Stimulated activated CD4-positive, alpha-beta T cell treated with anti-CD3 and anti-CD28 coated beads, Interleukin-2, amount 100 ng/mL, for 48 hours (primary cell): ENCODE measurements at places on chromosomes 1 and 21.

GRCh38 chr1:165253818-165254254 lies 102.7 kb downstream of the LMX1A start:
- DNase-seq, result no peak

GRCh38 chr1:154222518-154222917 lies 1.8 kb downstream of the UBAP2L start:
- no peak for DNase-seq

DNA sequence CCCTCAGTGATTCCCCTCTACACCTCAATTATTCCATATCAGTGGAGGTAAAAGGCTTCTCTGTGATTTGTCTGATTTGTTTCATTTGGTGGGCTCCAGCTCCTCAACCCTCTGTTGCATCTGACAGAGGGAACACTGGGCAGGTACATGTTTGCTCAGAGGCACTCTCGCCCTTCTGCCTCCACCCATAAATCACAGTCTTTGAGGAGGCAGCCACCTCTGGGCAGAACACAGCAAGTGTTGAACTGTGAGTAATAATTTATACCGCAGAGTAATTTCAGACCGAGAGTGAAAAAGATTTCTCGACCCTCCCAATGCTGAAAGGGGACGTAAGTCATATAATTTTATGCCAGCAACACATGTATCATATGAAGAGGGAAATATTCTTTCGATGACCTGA lies 330.1 kb upstream of the PBX1 start:
- DNase-seq, result no peak

DNA sequence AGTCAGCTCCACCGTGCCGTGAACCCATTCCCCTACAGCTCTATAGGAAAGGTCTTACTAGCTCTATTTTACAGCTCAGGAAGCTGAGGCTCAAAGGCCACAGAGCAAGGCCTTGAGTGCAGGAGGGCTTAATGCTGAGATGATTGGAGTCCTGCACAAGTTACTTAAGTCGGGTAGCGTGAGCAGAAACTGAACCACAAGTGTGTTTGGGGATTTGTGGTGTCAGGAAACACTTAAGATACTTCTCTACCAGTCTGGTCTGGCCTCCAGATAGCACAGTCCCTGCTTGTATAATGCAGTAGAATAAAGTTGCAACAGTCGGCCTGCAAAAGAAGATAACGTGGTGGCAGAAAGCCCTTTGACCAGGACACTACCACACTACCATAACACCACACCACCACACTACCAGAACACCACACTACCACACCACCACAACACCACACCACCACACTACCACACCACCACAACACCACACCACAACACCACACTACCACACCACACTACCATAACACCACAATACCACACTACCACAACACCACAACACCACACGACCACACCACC lies 118.1 kb downstream of the SPSB1 start:
- DNase-seq, result no peak

DNA sequence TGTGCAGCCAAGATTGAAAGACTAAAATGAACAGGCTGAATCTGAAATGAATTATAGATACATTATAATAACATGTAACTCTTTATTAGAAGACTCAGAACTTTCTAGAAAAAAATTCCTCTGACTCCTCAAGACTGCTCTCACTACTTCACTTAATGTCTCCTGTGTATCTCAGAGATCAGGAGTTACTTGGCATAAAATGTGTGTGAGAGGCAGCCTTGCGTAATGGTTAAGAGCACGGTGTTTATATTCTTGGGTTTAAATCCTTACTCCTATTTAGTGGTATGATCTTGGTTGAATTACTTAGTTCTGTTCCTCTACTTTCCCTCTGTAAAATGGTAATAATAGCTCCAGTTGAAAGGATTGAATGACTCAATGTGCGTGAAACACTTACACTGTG lies 634.9 kb downstream of the LTN1 start:
- no peak for DNase-seq

GRCh38 chr1:92480200-92480812 lies 6.4 kb downstream of the GFI1 start:
- DNase-seq, result no peak

DNA sequence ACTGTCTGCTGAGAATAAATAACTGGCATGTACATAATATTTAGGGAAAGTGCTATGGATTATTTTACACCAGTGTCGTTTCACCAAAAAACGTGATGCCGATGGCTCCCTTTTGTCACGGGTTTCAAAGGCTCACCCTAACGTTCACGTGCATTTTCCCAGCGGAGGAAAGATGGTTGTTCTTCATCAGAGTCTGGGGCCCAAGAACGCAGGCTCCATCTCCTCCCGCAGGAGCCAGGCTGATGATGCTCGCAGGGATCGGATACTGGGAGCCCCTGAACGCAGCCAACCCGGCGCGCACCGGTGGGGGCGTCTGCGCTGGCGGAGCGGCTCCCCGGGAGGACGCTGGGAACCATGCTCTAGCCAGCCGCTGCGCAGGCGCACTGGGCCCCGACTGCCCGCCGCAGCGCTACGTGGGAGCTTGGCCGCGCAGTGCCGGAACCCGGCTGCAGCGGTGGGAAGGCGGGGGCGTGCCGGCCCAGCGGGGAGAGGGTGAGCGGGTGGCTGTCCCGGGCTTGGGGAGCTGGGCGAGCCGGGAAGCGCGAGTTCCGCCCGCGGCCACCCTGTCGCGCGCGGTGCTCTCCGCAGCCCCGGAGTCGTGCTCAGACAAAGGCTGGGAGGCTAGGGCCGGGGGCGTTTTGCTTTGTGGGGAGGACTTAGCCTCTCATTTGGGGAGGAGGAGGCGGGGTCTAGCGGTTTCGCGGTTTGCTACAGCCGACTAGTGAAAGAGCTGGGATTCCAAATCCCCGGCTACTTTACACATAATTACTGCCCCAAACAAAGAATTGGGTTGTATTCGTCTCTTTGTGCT lies at the start of gene ZFP69B:
TSS of gene ZFP69B (plus strand) at position 793 of the 811 bp plus-strand sequence. CDS start 486 bp downstream, outside the sequence.
- peak; percentile 93 for DNase-seq
